ENCODE measurements at places on chromosomes 11 and 22.

DNA sequence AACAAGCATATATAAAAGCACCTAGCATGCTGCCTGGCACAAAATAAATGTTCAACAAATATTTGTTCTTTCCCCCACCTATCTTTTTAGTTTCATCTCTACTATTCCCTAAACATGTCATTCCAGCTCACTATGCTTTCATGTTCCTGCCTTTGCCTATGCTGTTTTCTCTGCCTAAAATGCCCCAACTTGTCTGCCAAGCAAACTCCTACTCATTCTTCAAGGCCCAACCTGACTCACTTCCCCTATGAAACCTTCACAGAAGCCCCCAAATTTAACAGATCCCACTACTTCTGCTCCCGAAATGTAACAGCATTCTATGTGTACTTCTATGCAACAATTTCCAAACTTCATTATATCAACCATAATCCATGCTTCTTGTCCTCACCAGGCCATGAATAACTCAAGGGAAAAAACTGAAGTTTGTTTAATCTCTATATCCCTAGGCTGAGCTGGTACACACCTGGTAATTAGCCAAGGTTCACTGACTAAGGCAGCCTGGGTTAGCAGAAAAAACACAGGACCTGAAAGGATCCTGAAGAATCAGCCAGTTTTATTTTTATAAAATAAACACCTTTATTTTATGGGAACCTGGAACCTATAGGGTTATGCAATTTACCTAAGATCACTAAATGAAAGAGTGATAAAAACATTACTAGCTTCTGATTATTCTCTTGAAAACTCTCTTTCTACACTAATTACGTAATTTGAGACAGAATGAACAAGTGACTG is 72.2 kb downstream of the PAK1 start:
- DNase-seq, result no peak

- DNase-seq, result no peak
Measured at GRCh38 chr11:121451178-121451985, 732 bp upstream of the SORL1 start.

DNA sequence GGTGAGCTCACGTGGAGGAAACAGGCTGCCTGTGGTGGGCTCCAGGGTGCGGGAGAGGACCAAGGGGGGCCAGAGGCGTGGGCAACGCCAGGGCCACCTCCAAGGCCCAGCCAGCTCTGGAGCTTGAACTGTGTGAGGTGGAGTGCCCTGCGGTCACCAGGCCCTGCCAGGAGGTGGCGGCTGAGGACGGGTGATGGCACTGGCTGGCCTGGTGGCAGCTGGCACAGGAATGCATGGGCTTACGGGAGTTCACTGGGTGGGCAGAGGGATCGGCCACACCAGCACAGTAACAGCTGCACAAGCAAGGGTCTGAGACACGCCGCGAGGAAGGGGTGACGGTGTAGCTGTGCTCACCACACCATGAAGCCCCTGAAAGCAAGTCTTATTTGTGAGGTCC is 15.8 kb downstream of the TOLLIP start:
- no peak for DNase-seq

- no peak for DNase-seq
Measured at GRCh38 chr11:32918427-32918826, 25.8 kb downstream of the QSER1 start.

- no peak for DNase-seq
Measured at GRCh38 chr11:128472128-128473089, 114.9 kb downstream of the ETS1 start.

DNA sequence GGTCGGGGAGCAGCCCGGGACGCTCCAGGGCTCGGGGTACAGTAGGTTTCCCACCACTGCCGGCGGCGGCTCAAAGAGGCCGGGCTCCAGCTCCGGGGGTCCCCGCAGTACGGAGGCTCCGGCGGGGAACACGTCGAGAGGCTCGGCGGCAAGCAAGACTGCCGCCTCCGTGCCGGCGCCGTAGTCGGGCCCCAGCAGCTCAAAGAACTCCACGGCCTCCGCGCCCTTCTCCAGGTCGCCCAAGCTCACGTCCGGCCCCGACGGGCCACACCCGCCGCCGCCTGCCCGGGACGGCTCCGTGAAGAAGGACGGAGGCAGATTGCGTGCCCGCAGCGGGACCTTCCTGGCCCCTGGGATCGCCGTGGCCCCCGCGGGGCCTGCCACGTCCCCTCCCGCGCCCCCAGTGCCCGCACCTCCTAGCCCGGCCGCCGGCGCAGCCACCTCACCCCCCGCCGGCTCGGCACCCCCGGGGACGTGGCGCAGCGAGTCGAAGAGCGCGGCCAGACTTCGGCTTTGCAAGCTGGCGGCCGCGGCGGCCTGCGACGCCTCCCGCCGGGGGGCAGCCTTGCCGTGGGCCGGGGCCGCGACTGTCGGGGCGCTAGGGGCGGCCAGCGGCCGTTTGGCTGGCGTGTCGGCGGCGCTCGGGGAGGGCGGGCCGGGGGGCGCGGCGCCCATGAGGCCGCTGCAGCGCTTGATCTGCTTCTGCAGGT is 775 bp downstream of the FAM181B start:
- no peak for DNase-seq

- DNase-seq, result no peak
Measured at GRCh38 chr22:35476341-35476740, 64.3 kb upstream of the RASD2 start.

GRCh38 chr22:17213976-17214375 is 5.3 kb downstream of the ADA2 start:
- peak; percentile 64 for DNase-seq

DNA sequence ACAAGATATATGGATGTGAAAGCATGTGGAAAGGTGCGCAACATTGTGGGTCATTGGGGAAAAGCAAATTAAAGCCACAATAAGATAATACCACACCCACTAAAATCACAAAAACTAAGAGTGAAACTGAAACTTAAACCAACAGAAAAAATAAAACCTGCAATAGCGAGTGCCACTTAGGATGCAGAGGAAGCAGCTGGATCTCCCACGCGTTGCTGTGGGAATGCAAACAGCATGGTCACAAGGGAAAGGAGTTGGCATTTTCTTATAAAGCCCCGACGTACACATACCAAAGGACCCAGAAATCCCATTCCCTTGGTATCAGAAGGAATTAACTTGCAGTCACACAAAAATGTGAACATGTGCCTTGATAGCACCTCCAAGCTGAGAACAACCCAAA is 712.0 kb downstream of the TBC1D22A start:
- DNase-seq, result peak; percentile 10

DNA sequence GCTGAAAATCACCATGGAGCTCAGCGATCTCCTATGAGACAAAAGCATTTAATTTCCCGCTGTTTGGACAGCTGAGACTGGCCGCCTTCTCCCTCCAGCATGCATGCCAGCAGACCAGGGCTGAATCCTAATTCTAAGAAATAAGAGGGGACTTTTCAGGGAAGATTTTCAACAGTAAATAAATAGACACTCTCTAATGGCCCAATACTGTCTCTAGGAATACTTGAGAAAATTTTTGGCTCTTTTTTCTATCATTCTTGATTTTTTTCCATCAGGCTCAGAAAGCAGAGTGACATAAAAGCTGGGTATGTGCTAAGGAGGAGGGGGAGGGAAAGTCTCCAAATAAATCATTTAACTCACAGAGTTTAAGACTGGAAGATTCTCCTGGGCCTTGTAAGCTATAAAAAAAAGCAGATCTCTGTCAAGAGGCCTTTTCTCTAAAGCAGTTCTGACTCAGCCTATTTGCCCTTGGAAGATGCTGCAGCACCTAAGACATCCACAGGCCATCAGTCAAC is 17.6 kb upstream of the SPON1 start:
- peak; percentile 51 for DNase-seq

DNA sequence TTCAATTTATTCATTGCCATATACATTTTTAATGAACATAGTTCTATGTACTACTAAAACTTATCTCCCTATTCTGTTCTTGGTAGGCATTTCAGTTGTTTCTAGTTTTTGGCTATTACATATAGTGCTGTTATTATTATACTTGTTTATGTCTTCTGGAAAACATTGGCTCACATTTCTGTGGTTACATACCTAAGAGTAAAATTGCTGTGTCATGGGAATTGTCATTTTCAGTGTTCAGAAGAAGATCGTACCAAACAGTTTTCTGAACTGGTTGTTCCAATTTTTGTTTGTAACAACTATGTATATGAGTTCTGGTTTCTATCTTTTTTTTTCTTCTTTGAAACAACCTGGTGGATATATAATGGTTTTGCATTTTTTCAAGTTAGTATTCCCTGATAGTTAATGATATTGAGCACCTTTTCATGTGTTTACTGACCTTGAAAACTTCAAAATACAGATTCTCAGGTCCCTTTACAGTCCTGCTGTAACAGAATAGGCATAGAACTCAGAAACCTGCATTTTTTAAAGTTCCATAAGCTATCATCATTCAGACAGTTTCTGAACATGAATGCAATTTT is 230.7 kb downstream of the JRKL start:
- no peak for DNase-seq

- peak; percentile 38 for DNase-seq
Measured at GRCh38 chr11:39374963-39375698, 2084.3 kb downstream of the LRRC4C start.

- no peak for DNase-seq
Measured at GRCh38 chr22:46047226-46047625, 70.3 kb upstream of the WNT7B start.

GRCh38 chr11:16881766-16882165 is 132.4 kb downstream of the PLEKHA7 start:
- DNase-seq, result no peak

DNA sequence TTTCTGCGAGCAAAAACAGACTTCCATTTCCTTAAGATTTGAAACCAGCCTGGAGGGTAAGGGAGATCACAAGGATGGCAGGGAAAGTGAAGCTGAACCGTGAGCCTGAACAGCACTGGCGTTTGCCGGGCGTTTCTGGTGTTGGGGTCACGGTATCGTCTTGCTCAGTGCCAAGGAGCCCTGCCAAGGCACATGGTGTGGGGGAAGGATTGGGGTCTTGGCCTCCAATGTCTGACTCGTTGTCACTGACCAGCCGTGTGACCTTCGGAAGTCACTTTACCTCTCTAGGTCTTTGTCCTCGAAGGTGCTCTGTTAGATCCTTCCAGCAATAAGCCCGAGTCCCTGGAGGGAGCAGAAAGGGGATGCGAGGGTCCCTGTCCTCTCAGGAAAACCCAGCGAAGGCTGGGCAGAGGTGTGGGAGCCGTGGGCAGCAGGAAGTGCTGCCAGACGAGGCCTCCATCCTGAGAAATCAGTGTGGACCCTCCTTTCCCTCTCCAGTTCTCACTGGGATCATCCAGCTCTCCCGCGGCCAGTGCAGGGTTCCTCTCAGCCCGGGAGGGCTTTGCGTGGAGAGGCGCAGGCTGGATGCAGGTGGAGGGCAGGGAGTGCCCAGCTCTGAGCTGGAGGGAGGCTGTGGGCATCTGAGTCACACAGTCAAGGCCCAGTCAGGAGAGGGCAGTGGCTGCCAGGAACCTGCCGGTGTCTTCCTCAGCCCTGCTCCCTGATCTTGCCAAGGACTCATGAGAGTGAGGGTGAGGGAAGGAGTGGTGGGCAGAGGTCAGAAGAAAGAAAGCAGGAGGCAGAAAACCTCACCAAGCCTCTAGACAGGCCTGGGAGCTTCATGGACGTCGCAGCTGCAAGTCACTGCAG is 18.9 kb downstream of the TOM1 start:
- DNase-seq, result no peak

DNA sequence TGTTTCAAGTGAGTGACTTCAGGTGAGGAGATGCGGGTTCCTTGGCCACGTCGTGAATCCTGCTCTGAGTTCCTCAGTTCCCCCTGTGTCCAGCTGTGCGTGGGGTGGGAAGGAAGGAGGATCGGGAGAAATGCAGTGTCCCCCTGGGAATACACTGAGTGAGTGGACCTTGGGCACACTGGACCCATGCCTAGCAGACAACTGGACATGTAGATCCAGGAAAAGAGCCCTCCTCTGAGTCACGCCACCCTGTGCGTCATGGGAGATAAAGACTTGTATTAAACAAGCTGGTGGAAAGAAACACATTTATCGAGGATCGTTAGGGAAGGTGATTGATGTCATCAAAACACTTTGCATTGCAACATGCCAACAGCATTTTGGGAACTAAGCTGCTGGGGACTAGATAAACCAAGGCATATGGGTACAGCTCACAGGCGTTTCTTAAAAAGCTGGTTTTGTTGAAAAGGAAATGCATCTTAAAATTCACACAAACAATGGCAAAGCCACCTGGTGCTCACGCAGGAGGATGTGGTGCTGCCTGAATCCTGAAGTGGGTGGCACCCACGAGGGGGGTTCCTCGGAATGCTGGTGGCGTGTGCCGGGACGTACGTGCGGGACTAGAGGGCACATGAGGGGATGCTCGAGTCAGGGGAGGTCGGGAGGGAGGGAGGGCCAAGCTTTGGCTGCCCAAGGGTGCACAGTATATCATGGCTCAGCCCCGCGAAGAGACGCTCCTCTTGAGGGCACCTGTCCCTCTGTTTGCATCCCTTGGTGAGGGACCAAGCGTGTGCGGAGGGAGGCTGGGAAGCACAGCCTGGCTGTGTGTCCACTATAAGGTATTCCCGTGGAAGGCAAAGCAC is 303.5 kb downstream of the TBC1D22A start:
- DNase-seq, result no peak

GRCh38 chr11:58596621-58597020 is 17.8 kb downstream of the ZFP91 start:
- no peak for DNase-seq

- DNase-seq, result peak; percentile 64
Measured at GRCh38 chr11:10414659-10415058, 40.4 kb upstream of the AMPD3 start.

- no peak for DNase-seq
Measured at GRCh38 chr11:34840736-34841386, 75.3 kb downstream of the APIP start.

DNA sequence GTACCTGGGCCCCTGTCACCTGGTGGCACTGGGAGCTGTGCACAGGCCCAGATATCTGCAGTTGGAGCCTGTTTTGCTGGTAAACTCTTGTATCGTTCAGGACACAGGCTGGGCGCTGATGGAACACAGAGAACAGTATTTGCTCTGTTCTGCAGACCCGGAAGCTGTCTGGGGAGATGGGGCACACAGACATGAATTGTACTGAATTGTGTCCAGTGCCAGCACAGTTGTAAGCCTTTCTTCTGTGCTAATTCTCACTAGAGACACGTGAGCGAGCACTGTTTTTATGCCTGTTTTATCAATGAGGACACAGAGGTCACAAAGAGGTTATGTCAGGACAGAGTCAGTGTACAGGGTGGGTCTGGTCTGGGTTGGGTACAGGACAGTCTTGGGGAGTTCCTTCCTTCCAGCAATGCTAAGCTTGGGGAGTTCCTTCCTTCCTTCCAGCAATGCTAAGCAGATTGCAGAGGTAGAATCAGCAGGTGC is 24.4 kb upstream of the ACR start:
- DNase-seq, result no peak

DNA sequence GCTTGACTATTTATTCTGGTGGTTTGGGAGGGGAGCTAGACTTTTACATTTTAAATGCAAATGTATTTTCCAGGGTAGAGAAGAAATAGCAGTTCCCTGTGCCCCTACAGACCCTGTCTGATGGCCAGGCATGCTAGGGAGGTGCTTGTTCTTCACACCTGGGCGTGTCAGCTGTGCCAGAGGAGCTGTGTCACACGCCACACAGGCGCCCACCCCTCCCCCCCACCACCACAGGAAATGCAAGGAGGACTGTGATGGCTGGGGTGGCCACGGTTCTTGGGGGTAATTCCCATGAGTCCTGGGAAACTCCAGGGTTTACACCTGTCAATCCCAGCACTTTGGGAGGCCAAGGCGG is 82.2 kb downstream of the FLI1 start:
- DNase-seq, result no peak

- no peak for DNase-seq
Measured at GRCh38 chr22:48892578-48893287, 934.9 kb downstream of the BRD1 start.

GRCh38 chr11:34154059-34154875 is 48.8 kb downstream of the NAT10 start:
- no peak for DNase-seq

GRCh38 chr11:125110506-125110905 is 920 bp downstream of the TMEM218 start:
- no peak for DNase-seq

GRCh38 chr22:45452565-45453379 is 39.3 kb downstream of the RIBC2 start:
- no peak for DNase-seq

Measured in muscle of arm (tissue), 14 donors.